ENCODE measurements at places on chromosomes 2 and 18. TPM values are rescaled to one million over a fixed set of nuclear protein-coding genes. Genes with fewer than 3 reads are reported as not detected.

The GAREM2 gene
- 2.8 TPM for polyA plus RNA-seq

The TMEM163 gene
- not detected for polyA plus RNA-seq

The ANKRD12 gene
- 10.4 TPM for polyA plus RNA-seq

The GPR55 gene
- polyA plus RNA-seq = not detected

The AOX1 gene
- 7.9 TPM for polyA plus RNA-seq

The AFG3L2 gene
- polyA plus RNA-seq = 38.0 TPM

The UGT1A5 gene
- not detected for polyA plus RNA-seq

The CIB4 gene
- polyA plus RNA-seq = not detected

The RNU2-63P gene
- polyA plus RNA-seq = not detected

The PAX8 gene
- polyA plus RNA-seq = 1.2 TPM

The CCDC178 gene
- 0.12 TPM for polyA plus RNA-seq

The ACMSD gene
- polyA plus RNA-seq = not detected

The NAT8 gene
- polyA plus RNA-seq = not detected

The TUBA4B gene
- polyA plus RNA-seq = not detected

GRCh38 chr2:203490391-203490790 lies 44.7 kb downstream of the RAPH1 start:
- no peak for DNase-seq

- no peak for DNase-seq
Measured at GRCh38 chr2:181978351-181979150, 7.1 kb upstream of the PPP1R1C start.

DNA sequence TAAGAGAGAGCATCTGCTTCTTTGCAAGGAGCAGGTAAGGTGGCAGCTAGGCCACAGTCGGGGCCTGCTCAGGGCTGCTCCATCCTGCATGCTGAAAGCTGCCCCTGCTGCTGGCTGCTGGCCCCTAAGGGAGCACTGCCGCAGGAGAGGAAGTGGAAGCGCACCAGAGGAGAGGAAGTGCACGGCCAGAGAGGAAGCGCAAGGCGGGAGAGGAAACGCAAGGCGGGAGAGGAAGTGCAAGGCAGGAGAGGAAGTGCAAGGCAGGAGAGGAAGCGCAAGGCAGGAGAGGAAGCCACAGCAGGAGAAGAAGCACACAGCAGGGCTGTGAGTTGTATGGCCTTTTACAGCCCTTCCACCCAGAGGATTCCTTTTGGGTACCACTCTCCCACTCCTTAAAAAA lies 539.0 kb upstream of the TNP1 start:
- DNase-seq = no peak

DNA sequence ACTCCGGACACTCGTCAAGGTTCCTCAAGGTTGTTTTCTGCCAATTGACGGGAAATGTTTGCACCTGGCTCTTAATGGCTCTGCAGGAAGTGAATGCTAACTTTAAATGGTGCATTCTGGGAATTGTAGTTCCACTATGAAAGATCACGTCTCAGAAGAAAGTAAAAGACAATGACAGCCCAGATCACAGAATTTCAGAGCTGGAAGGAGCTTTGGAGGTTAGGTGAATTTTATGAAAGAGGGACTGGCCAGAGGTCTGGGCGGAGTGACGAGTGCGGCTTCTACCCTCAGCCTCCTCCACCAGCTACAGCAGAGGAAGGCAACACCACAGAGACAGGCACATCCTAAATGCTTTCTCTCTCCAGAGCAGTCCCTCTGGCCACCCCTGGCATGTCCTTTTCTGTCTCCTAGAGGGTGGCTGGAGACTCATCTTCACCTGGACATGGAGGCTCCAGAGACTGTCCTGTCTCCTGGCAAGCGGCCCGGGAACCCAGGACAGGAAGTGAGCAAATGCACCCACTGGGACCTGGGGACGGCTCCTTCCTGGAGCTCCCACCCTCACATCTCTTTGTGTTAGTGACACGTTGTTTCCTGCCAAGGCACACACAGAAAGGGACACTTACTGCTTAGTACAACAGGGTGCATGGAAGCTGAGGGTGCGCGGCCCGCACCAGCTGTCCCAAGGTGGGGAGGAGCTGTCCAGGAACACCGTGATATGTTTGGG lies 19.4 kb downstream of the THAP4 start:
- no peak for DNase-seq

DNA sequence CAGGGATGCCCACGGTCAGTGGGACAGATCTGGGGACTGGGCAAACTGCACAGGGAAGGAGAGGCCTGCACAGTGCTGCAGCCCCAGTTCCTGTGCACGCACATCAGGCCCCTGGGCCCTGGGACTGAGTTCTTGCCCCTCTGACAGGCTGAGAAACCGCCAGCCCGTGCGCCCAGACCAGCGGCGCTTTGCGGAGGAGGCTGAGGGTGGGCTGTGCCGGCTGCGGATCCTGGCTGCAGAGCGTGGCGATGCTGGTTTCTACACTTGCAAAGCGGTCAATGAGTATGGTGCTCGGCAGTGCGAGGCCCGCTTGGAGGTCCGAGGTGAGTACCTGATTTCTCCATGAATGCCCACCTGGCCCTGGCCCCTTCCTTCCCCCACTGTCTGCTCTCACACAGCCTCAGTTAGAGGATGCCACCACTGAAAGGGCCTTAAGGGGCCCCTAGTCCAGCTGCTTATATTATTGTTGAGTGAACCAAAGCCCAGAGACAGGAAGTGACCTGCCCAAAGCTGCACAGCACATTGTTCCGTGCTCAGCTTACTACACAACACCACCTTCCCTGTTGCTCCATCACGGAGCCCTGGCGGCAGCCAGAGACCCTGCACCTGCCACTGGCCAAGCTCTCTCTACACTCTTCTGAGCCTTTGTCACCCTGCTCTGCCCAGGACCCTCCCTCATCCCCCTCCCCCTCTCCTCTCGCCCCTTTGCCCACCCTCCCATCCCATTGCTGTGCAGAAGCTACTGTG lies 29.8 kb downstream of the SPEG start:
- no peak for DNase-seq

- DNase-seq = no peak
Measured at GRCh38 chr2:61769093-61769675, 84.7 kb downstream of the FAM161A start.

DNA sequence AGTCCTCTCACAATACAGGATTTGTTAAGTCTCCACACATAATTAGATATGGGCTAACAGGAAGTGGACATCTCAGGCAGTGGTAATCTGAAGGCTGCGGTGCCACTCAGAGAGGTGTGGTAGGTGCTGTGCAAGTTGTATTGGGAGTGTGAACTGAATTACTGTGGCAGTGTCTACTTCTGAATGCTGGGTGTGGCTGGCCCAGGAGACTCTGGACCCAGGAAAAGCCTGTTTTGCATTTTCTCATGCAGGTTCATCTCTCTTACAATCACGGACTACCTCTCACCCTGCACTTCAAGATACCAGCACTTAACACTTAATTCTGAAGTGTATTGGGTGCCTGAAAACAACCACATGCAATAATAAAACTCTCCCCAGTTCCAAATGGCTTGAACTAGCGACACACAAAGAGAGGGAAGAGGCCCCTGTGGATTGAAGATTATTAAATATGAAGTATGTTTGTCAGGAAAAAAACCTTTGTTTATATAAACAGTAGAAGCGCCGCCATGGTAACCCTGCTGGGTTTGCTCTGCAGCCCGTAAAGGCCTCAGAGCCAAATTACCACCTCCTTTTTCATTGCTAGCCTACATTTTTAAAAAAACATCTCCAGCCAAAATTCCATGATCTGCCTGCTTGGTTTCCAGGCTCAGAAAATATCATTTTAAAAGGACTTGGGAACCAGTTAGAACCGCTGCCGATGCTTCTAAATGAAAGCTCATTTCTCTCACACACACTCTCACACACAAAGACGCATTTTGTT lies 77.5 kb downstream of the GFPT1 start:
- no peak for DNase-seq

DNA sequence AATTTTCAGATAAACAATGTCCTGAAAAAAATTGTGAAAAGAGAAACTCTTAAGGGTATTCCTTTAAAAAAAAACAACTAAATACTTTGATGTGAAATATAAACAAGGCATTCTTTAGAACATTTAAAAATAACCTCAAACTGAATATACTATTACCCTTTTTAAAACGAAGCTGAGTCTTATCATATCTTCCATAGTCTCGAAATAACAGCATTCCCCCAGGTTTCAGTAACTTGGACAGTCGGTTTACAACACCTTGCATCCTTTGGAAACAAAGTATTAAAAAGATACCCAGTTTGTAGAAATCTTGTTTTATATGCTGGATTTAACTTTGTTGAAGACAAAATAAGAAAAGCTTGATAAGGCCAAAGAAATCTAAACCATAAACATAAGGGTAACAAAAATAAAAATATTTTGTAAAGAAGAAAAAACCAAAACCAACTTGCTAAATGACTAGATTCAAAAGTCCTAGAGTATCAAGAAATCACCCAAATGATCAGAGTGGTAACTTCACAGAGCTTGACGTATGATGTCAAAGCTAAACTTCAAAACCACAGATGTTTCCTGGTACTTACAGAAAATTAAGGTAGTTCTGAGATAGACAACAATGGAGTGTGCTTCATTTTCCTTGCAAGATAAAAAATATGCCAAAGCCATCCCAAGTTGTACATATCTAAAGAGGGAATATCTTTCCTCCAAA lies 107.8 kb downstream of the METTL8 start:
- no peak for DNase-seq

DNA sequence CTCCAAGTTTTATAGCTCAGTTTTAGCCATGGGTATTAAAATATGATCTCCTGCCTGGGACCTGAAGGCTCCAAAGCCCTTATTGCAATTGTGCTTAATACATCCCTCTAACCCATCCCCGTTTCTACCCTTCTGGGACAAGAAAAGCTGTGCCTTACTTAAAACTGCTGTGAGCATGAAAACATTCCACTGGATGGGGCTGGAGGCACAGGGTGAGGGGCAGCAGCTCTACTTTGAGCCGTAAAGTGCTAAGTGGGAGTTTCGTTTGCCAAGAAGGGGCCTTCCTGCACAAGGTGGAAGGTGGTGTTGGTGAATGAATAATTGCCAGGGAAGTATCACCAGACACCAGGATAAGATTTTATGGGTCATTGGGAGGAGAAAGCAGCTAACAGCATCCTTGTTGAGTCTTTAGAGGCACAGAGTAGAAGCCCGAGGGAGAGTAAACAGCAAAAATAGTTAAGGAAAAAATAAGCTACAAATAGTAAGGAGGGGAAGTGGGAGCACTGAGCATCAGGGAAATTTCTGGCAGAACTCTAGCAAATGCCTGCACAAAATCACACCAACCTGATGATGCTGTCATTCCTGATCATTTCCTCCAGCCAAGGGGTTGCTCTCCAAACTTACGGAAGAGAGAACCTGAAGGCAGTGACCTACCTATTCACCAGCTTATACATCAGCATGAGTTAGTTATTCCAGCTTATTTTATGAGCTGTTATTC lies 218.4 kb downstream of the MREG start:
- no peak for DNase-seq

GRCh38 chr2:11236335-11236734 lies 81.1 kb downstream of the SLC66A3 start:
- DNase-seq = no peak

- DNase-seq = no peak
Measured at GRCh38 chr2:195343942-195344530, 313.0 kb upstream of the SLC39A10 start.

DNA sequence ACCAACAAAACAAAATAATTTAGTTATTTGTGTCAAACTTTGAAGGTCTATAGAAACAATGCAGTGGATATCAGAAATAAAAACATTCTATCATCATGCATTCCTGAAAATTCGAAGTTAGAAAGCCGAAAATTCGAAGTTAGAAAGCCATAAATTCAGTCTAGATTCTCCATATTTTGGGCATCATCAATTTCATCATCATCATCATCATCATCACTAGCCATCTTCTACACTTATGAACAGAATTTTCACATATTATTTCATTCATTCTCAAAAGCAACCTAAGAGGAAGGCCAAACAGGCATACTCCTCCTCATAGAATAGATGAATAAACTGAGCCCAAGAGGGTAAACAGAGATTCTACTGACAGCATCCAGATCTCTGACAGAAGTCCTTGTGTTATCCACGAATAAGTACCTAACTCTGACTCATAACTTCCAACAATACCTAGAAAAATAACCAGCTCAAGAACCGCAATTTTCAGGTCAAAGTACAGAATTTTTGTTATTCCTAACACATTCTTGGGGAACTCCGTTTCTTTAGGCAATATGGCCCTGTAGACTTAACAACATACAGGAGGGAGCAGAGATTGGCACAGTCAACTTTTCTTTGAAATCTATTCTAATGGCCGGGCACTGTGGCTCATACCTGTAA lies 84.7 kb downstream of the TCF4 start:
- DNase-seq = no peak

- no peak for DNase-seq
Measured at GRCh38 chr2:98487101-98487805, 42.6 kb downstream of the INPP4A start.

DNA sequence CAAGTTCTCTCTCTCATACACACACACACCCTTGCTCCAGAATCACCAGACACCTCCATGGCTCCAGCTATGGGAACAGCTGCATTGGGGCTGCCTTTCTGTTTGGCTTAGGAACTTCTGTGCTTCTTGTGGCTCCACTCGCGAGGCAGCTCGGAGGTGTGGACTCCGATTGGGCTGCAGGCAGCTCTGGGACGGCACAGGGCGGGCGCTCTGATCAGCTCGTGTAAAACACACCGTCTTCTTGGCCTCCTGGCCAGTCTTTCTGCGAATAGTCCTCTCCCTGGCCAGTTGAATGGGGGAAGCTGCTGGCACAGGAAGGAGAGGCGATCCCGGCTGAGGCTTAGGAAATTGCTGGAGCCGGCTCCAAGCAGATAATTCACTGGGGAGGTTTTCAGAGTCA lies 22.4 kb downstream of the FOSL2 start:
- DNase-seq = no peak

DNA sequence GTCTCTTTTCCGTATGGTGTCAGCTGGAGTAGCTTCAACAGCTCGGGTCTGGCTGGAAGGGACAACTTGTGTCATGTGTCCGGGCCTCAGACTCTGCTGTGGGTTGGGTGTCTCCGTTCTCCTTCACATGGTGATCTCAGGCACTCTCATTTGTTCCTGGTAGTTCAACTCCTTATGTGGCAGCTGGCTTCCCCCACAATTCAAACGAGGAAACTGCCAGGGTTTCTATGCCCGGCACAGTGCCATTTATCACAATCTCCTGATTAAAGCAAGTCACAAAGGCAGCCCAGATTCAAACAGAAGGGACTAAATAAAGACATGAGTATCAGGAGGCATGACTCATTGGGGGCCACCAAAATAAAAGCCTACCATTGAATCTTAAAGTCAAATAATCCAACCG lies 22.7 kb downstream of the MRO start:
- no peak for DNase-seq

GRCh38 chr2:56229397-56230060 lies 45.7 kb downstream of the CCDC85A start:
- no peak for DNase-seq
